ENCODE measurements at places on chromosomes 1 and 21.

DNA sequence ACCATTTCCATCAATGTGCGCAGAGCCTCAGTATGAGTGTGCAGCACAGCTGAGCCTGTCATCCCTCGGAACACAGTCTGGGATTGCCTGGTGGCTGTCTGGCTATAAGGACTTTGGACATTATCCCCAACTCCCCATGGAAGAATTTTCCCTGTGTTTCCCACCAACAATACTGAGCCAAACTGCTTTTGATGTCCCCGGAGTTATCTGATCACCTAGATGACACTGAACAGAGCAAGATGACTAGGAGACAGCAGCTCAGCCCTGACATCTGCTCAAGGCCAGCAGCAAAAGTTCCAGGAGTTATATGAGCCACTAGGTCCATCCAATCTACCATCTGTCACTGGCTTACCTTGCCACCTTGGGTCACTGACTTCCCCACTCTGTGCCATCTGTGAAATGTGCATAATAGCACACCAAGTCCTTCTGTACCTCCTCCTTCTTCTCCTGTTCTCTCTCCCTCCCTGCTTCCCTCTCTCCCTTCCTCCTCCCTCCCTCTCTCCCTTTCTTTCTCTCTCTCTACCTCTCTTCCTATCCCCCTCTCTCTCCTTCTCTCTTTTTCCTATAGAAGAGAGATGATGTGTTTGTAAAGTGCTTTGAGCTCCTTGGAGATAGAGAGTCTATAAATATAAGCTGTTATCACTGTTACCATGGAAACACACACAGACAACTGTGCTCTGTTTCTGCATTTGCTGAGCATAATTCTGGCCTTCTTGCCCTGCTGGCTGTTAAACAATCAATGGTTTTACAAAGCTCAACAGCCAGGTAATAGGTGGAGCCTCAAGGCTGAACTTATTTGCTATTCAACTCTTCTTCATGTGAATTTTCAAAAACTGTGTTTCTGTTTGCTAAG, 19.7 kb upstream of the ATP1B1 start:
- DNase-seq: no peak

- DNase-seq: no peak
Measured at GRCh38 chr1:33341190-33341589, 20.3 kb upstream of the A3GALT2 start.

- DNase-seq: peak; percentile 31
Measured at GRCh38 chr1:87329051-87329525, 408 bp downstream of the LMO4 start.

DNA sequence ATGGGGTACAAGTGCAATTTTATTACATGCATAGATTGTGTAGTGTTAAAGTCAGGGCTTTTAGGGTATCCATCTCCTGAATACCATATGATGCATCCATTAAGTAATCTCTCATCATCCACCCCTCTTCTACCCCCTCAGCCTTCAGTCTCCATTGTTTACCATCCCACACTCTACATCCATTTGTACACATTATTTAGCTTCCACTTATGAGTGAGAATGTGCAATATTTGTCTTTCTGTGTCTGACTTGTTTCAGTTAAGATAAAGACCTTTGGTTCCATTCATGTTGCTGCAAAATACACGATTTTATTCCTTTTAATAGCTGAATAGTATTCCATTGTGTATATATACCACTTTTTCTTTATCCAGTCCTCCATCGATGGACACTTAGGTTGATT, 222.5 kb upstream of the USP24 start:
- no peak for DNase-seq

GRCh38 chr1:188137221-188137620, 1308.5 kb downstream of the PLA2G4A start:
- DNase-seq: no peak

- DNase-seq: no peak
Measured at GRCh38 chr1:232891656-232892317, 58.6 kb upstream of the NTPCR start.

DNA sequence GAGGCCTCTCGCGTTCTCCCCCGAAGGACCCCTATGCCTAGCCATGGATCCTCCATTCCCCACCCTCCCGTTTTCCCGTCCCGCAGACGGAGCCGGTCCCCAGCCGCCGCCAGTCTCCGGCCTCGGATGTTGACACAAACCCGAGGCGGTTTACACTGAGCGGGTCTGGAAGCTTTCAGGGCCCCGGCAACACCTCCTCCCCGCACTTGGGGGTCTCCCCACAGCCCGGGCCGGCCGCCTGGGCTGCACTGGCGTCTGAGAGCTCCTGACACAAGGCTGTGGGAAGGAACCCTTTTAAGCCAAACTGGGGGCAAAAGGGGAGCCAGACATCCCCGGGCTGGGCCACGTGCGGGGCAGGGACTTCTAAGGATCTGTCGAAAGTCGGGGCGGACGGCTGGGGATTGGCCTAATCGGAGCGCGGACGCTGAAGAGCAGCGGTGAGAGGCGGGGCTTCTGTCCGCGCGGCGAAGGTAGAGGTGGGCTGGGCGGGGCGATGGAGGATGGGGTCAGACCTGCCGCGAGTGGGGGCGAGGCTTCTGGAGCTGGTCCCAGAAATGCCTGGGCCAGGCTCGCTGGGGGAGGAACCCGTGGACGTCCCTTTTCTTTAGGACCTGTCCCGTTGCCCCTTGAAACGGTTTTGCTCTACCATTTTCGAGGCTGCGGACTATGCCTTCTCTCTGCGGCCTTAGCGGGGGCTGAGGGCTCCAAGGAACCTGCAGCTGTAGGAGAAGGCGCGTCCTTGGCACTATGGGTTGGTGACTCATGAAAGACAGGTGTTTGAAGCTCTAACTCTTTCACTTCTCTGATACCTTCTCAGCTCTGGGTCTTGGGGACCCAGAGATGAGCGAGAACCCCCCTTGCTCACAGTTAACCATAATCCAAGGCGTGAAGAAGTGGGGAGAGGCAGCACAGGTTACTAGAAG, 1.2 kb upstream of the HPCAL4 start:
- DNase-seq: no peak

DNA sequence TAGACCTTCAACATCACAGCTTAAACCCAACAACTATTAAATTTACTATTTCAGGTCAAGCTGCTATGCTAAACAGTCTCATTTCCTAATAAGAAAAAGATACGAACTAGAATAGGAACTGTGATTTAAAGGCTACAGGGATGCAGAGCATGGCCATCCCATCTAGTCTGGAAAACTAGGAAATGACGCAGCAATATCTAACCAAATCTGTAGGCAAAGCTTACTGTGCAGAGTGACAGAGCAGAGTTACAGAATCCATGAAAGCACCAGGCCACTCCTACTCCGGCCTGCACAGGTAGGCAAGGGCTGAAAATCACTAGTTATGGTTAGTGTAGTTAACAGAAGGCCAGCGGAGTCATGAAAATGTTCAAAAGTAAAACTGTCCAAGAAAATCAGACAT, 2.1 kb downstream of the HLCS start:
- no peak for DNase-seq

- DNase-seq: no peak
Measured at GRCh38 chr1:223748405-223748772, 36.0 kb downstream of the CAPN2 start.

DNA sequence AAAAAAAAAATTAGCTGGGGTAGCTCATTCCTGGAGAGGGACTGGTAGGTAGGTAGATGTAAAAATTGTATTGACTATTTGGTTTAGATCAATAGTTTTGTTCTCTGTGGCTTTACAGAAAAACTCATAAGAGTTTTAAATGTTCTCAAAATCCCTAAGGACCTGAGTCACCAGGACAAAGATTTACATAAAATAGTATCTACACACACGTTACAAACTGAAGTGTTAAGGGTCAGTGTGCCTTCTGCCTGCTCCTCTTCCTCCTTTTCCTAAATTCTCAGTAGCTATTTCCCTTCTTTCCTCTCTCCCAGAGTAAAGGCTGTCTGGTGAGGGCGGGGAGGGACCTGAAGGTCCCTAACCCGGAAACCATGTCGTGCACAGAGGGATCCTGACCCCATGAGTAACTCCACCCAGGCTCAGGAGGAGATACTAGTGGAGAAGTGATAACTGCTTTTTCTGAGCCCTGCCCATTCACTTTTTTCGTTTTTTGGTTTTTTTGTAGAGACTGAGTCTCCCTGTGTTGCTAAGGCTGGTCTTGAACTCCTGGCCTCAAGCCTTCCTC, 8.1 kb downstream of the PLEKHM2 start:
- DNase-seq: no peak

DNA sequence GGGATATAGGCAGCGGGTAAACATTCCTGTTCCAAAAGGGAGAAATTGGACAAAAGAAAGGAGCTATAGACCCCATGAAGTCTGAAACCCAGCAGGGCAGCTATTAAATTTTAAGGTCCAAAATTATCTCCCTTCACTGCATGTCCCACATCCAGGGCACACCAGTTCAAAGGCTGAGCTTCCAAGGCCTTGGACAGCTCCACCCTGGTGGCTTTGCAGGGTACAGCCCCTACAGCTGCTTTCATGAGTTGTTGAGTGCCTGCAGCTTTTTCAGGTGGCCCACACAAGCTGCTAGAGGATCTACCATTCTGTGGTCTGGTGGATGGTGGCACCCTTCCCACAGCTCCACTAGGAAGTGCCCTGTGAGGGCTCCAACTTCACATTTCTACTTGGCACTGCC, 662.5 kb upstream of the PKN2 start:
- no peak for DNase-seq

GRCh38 chr1:188089461-188089860, 1260.7 kb downstream of the PLA2G4A start:
- no peak for DNase-seq

GRCh38 chr21:29704719-29705118, 235.1 kb downstream of the GRIK1 start:
- no peak for DNase-seq

GRCh38 chr1:11984121-11984520, 3.9 kb downstream of the MFN2 start:
- DNase-seq: no peak

DNA sequence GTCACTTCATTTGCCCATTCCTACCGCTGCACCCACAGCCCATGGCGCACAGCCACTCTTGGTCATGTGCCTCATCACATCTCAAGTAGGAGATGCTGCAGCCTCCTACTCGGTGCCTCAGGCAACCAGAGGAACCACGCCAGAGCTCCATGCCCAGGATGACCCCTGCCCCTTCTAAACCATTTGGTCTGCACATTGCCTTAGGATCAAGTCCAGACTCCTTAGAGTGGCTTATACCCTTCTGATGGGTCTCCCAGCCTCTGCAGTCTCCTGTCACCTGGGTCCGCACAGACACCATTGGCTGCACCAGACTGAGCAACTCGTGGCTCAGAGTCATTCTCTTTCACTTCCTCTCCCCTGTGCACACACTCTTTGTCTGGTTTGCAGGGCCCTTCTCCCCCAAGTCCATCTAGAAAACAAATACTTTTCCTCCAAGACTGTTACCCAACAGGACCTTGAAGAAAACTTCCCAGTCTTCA, 2.2 kb upstream of the ADORA3 start:
- DNase-seq: no peak

GRCh38 chr1:239731082-239731748, 344.8 kb downstream of the CHRM3 start:
- no peak for DNase-seq

DNA sequence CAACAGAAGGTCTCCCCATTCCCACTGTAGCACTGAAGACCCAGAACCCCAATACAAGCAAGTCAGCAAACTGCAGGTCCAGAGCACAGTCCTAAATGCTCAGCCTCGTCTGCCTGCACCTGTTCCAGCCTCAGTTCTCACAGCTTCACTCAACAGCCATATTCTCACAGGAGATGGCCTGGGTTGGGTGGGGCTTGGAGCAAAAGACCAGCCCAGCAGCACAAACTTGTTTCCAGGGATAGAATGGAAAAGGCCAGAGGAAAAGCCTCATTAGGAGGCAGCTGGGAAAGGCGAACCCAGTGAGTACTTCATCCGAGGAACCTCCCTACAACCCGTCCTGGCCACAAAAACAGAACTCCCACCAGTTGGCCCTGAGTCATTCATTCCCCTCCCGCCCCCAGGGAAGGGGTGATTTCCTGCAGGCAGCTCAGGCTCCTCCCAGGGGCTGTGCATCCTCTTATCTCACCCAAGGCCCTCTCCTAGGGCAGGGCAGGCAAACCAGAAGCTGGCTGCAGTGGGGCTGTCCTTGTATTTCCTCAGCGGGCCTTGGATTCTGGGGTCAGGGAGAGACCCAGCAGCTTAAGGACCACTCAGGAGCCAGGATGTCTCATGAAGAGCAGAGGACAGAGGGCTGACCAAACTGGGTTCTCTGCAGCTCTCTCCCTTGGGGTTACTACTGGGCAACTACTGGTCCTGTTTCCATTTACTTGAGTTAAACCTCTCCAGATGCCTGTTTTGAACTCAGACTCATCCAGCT, 7.4 kb upstream of the MPL start:
- DNase-seq: no peak

DNA sequence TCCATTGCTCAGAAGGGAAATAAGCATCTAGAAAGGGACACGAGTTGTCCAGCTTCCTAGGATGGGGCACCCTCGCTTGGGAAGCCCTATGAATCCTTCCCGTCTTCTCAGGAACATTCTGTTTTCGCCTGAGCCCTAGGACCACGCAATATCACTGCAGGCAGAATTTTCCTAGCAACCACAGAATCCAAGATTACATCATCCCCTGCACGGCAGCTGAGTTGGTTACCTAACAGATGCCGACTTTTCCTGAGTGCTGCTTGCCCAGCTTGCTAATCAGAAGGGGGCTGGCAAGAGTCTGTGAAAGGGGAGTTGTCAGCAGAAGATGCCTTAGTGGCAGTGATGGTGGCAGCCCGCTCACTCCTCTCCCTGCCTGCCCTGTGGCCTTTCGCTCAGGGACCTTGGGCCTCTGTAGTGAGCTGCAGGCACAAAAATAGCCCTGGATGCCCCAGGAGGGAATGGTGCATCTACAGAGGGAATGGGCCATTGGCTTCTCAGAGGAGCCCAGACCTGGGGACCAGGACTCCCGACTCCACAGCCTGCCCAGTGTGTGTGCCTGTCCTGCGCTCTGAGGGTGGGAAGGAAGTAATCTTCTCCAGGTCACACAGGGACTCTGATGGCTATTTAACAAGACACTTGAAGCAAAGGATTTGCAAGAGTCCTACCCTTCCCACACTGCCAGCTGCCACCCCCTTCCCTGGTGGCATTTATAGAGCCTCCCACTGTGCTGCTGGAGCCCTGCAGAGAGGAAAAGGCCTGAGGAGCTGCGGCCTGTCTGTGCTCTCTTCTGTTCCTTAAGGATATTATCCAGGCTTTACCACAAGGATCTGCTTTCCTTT, 28.9 kb upstream of the CLSTN1 start:
- peak; percentile 80 for DNase-seq

Data from head of caudate nucleus (tissue), 42 donors.